ENCODE measurements at places on chromosomes 1 and 21. TPM values are rescaled to one million over a fixed set of nuclear protein-coding genes. Genes with fewer than 3 reads are reported as not detected.

GGPS1 gene
- total RNA-seq = 21.1 TPM

FLVCR1 gene
- total RNA-seq = 30.8 TPM

NTRK1 gene
- total RNA-seq = 1.6 TPM

CYP4A11 gene
- total RNA-seq = 0.36 TPM

KRTAP10-9 gene
- total RNA-seq = not detected

TRIM63 gene
- not detected for total RNA-seq

VWA5B1 gene
- total RNA-seq = 2.2 TPM

FTCD gene
- total RNA-seq = 0.73 TPM

EXTL1 gene
- total RNA-seq = 2.3 TPM

GPATCH4 gene
- total RNA-seq = 10.1 TPM

SPRR3 gene
- not detected for total RNA-seq

ADAM30 gene
- not detected for total RNA-seq

TSPAN2 gene
- total RNA-seq = 11.1 TPM

CCDC185 gene
- not detected for total RNA-seq

KMO gene
- total RNA-seq = not detected

TESK2 gene
- total RNA-seq = 0.64 TPM

LDLRAD2 gene
- not detected for total RNA-seq

BCAR3 gene
- 8.5 TPM for total RNA-seq

SPRR2B gene
- not detected for total RNA-seq
